HFFc6 (cell line): ENCODE measurements at places on chromosomes 4 and X.

GRCh38 chr4:40747207-40747835 is 2.4 kb upstream of the NSUN7 start:
- DNase-seq = no peak

DNA sequence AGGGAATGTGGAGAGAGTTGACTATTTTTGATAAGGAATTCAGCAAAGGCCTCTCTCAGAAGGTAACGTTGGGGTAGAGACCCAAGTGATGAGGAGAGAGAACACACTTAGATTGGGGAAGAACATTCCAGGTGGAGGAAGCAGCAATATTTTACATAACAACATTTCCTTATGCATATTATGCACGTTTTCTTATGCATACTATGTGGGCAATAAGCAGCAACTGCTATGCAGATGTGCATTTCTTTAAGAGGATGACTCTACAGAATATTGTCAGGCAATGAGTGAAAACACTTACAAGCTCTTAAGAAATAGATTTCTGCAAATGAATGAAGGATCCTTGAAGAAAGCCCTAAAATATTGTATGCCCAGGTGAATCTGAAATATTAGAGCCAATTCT is 91.1 kb downstream of the TMEM47 start:
- DNase-seq = no peak

DNA sequence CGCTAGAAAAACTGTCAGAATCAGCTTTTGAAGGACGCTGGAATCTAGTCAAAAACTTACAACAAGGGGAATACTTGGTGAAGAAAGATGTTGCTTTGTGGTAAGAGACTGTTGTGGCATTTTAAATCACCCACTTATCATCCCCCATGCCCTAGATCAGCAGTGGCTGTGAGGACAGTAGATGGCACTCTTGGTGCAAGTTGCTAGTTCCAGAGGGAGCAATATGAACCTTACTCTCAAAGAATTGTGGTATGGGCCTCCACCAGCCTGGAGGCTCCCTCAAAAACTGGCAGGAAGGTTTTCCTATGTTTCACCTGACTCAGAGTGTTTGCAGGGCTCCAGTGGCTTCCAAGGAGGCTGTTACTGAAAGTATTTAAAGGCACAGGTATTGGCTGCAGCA is 37.7 kb upstream of the SLC16A2 start:
- peak; percentile 43 for DNase-seq

DNA sequence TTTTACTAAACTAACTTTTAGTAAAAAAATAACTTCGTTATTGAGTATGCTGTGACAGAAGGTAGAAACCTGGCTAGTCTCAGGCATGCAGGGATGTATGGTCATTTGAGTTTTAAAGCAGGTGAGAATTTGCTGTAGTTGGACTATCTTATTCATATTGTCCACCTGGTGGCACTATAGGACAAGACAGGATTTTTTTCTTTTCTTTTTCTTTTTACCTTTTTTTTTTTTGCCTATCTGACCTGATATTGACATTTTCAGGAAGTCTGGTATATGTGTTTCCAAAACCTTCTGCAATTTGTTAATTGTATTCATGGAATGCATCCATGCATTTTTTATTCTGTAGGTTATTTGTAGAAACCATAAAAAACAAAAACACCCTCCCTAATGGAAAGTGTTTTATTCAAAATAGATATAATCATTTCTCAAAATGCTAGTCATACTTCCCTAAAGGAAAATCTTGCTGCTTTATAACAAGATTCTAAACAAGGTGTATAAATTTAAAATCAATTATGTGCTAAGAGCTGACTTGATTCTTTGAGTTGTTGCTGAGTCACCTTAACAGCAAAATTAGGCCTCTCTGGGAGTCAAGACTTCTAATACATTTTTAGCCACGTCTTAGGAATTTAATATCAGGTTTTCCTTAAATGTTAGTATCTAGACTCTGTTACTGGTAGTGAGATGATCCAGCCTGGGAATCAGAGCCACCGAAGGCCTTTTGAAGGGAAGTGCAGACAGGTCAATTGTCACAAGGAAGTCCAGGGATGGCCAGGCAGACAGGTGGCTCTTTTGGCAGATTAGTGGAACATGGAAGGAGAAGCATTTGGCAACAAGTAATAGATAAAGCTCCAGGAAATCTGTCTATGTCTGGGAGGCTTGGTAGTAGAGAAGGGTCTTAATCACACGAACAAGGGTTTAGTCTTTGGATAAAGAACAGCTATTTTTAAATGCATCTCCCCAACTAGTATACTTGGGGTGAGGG is 201.3 kb upstream of the GNPDA2 start:
- peak; percentile 3 for DNase-seq

GRCh38 chr4:113744667-113745240 is 16.8 kb downstream of the CAMK2D start:
- no peak for DNase-seq

DNA sequence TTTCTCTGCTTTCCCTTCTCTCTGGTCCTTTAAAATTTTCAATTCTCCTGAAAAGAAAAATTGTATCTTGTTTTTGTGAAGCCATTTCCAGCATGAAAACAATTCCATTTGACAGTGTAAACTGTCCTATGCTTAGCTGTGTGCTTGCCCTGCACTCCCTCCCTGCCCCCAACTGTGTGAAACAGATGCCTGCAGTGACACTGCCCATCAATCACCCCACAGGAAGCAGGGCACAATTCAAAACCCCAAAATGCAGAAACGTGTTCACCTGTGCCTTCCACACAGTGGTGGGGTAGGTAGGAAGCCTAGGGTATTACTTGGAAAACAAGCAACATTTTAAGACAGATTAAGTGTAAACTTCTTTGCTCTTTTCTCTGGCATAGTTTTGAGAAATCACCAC is 6.2 kb upstream of the FHDC1 start:
- no peak for DNase-seq

DNA sequence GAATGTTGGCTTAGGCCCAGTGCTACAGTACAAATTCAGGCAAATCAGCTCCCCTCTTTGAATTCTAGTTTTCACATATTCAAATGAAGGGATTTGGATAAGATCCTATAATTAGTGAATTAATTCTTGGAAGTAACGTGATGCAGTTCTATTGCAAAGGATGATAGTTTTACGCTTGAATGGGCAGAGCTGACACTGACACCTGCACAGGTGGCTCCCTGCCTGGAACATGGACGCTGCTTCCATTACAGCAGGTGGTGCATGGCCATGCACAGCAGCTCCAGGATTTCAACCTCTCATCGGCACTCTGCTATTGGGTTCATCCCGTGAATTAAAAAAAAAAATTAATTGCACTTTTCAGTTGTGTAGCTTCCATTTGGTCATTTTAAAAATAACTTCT is 28.4 kb upstream of the RPS6KA6 start:
- DNase-seq = no peak

DNA sequence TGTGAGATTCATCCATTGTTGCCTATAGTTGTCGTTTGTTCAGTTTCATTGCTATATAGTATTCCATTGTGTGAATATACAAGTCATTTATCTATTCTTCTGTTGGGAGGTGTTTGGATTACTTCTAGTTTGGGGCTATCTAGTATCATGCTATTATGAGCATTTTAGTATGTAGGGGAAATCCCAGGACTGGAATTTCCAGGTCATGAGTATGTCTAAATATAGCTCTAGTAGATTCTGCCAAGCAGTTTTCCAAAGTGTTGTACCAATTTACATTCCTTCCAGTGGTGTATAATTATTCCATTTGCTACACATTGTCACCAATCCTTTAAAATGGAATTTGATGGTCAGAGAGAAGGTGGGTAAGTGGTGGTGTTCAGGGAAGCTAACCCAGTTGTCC is 30.1 kb downstream of the EGFL6 start:
- DNase-seq = no peak

GRCh38 chr4:10371121-10371520 is 86.1 kb downstream of the ZNF518B start:
- DNase-seq = no peak

GRCh38 chrX:121260596-121261240 is 213.3 kb downstream of the GLUD2 start:
- no peak for DNase-seq

- DNase-seq = no peak
These were observed 60.9 kb downstream of the HTT start for GRCh38 chr4:3135155-3136011.

DNA sequence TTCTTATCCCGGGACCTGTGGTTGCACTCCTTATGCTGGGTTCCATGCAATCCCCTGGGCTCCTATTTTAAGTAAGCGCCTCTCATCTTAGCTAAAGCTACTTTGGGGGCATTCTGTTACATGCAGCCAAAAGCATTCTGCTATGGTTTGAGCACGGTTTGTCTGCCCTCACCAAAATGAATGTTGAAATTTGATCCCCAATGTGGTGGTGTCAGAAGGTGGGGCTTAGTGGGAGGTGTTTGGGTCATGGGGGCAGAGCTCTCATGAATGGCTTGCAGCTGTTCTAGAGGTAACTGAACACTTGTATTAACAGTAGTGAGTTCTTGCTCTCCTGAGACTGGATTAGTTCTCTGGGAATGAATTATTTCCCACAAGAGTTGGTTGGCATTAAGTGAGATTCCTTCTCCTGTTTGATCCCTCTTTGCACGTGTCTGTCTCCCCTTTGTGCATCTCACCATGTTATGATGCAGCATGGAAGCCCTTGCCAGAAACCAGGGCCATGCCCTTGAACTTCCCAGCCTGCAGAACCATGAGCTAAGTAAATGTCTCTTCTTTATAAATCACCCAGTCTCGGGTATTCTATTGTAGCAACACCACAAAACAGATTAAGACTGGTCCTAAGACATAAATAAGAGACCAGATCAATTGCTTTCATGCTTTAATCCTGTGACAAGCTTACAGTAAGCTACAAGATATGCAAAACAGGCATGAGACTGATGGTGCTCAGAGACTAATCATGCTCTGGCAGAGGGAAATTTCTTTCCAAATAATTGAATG is 141.8 kb downstream of the TSPAN5 start:
- no peak for DNase-seq

- DNase-seq = no peak
These were observed 9.2 kb downstream of the RFC1 start for GRCh38 chr4:39357002-39357401.

GRCh38 chr4:7201420-7202305 is 9.3 kb downstream of the SORCS2 start:
- DNase-seq = no peak

GRCh38 chr4:53790286-53790685 is 199.0 kb upstream of the LNX1 start:
- no peak for DNase-seq

- no peak for DNase-seq
These were observed 18.0 kb upstream of the TMEM131L start for GRCh38 chr4:153448003-153448731.

GRCh38 chrX:46626566-46626965 is 53.0 kb downstream of the CHST7 start:
- DNase-seq = no peak

DNA sequence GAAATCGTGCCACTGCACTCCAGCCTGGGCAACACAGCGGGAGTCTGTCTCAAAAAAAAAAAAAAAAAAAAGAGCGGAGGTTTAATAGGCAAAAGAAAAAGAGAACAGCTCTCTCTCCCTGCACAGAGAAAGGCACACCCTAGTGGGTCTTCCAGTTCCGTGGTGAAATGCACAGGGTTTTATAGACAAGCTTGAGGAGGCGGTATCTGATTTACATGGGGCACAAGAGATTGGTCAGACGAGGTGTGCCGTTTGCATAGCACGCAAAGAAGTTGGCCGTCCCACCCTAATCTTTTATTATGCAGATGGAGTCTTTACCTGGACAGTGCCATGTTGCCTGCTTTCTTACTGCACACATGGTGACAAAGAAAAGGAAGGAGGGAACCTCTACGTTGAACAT is 33.5 kb upstream of the REST start:
- no peak for DNase-seq

GRCh38 chr4:40333921-40334352 is 1.2 kb upstream of the CHRNA9 start:
- peak; percentile 57 for DNase-seq

DNA sequence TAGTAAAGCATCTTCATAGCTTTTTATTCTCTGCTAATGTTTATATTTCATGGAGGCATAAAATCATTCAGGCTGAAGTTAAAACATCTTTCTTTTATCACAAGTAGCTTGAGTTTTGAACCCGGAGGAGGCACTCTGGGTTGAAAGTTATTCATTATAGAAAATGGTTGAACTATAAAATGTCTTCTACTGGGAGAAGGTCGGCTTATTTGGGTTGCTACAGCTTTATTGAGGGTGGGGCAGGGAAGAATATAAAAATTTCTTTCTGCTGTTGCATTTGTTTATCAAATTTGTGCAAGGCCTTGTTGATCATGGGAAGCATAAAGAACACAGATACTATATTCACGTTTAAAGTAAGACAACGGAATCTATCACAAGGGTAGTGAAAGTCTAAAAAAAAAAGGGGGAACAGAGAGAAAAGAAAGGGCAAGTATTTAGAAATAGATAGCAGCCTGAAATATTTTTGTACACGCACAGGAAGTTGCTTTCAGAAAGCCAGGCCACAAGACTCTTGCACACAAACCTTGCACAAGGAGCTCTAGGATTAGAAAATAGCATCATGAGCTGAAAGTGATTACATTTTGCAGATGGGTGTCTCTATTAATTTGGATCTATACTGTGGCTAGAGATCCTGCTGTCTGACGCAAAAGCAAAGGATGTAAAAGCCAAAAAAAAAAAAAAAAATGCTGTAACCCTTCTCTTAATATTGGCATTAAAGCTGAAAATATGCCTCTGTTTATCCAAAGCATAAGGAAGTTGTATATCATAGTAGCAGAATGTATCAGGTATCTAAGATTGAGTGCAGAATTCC is 37.2 kb upstream of the FAM9C start:
- DNase-seq = no peak

GRCh38 chr4:1347410-1347864 is 429 bp downstream of the UVSSA start:
- peak; percentile 85 for DNase-seq

- DNase-seq = no peak
These were observed 39.3 kb downstream of the LNX1 start for GRCh38 chr4:53551958-53552357.

DNA sequence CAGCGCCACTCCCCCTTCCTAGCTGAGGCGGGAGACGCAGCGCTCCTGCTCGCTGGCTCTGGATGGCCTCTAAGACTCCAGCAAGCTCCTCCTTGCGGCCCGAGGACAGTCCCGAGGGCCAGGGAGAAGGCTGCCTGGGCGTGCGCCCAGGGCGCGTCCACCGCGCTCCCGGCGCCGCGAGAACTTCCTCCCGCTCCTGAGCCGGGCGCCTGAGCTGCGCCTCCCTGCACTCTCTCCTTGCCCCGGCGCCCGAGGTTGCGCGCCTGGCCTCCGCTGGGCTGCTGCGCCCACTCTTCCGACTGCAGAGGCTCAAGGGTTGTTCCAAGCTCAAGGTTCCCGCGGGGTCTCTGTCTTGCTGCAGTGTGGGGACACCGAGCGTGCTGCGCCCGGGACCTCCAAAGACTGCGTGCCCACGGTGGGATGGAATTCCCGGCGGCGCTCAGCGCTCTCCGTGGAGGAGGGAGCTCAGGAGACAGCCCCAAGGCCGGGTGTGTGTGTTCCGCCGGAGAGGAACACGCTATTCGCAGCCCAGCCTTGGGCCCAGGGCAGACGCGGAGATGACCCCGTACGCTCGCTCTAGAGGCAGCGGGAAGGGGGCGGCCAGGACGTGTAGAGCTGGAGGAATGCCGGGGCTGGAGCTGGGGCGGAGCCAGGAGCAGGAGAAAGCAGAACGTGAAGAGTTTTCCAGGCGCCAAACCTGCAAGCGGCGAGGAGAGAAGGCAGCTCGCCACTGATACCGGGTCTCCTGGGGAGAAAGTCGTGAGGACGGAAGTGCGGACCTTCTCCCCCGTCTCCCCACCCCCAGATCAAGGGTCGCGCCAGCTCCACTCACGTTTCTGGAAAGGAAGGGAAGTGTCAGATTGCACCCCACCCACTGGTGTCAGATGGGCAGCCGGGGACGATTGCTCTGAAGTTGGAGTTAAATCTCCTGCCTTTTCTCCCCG is at the start of gene ARHGAP6:
TSS of gene ARHGAP6 (minus strand) at position 753 of the 944 bp plus-strand sequence. CDS start 1,092 bp downstream, outside the sequence.
- DNase-seq = no peak

- no peak for DNase-seq
These were observed 295.3 kb downstream of the MID1IP1 start for GRCh38 chrX:39096599-39096998.
